Amniotic epithelial cell (primary cell): ENCODE measurements at places on chromosomes 5 and 9.
A peak's percentile ranks its signal among the peaks of the same experiment; 100 is the strongest.

GRCh38 chr5:129079496-129079895, 15.1 kb upstream of the ISOC1 start:
- no peak for DNase-seq

DNA sequence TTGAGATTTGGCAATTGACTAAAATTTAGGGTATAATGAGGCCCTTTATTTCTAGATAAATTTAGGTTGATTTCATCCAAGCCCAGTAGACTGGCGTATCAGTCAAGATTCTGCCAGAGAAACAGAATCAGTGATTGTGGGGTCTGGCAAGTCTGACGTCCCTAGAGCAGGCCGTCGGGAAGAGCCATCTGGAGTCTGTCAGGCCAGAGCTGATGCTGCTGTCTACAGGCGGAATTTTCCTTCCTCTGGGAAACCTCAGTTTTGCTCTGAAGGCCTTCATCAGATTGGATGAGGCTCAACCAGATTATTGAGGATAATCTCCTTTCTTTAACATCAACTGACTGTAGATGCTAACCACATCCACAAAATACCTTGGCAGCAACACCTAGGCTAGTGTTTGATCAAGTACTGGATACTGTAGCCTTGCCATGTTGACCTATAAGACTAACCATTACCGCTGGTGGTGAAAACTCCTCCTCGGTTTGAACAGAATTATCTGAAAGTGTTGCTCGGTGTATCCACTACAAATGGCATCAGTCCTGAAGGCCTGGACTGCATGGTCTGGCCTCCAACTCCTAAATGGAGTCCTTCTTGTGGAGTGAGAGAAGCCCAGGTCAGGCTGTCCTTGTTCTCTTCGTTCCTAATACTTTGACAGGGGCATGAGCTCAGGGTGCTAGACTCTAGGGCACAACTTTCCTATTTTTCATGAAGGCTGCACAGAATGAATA, 83.2 kb upstream of the ANKH start:
- DNase-seq: peak; percentile 42

GRCh38 chr5:1048861-1049838, 40.5 kb downstream of the NKD2 start:
- DNase-seq: no peak

DNA sequence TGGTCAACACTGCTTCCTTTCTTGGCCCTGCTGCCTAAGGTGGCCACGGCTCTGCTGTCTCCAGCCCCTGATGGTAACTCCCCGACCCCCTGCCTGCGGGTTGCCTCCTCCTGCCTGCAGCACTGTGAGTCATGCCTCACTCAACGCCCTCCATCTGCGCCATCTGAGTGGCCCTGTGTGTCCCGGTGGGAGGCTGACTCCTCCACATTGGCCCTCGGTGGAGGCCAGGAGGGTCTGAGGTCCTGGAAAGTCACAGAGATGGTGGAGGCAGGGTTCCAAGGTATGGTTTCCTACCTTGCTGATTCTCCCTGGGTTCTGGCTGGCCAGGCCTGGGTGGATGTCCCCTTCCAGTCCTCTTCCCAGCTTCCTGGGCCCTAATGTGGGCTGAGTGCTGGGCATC, 64.5 kb upstream of the ADAMTS2 start:
- no peak for DNase-seq

DNA sequence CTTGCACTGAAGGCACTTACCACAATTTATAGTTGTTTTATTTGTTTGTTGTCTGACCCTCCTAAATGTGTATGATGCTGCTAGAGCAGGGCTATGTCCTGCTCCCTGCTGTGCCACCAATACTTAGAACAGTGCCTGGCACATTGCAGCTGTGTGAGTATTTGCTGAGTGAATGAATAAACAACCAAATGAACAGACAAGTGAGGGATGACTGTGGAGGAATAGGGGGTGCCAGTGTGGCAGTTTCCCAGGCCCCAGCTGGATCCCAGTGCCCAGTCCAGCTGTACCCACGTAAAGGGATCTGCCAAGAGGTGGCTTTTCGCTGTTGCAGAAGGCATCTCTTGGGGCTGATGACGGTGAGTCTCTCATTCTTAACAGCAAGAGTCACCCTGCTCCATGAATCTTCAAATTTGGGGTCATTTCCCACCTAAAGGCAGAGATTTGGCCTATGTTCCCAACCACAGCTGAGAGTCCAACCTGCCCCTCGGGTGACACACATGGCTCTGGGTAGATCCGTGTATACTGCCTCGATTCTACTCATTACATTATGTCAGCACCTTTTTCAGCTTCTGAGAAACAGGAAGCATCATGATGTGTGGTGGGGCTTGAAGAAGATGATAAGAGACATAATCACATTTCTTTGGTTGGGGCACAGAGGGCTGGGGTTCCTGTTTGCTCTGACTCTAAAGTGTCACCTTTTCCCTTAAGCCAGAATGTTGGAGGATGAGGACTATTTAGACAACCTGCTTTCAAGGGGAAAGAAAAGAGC, 14.3 kb downstream of the IL5 start:
- no peak for DNase-seq

DNA sequence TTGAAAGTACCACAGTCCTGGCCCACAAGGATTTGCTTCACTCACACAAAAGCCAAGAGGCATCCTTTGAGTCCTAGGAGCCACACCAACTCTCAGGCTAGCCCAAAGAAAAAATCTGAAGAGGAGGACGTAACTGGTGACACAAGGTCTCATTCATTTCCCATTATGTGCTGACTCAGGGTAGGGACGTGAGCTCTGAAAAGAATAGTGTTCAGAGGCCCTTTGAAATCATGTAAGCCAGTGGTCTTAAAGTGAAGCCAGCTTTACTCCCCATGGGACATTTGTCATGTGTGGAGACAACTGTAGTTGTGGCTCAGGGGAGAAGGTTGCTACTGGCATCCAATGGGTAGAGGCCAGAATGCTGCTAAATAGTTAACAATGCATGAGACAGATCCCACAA, 332.4 kb downstream of the KCTD16 start:
- DNase-seq: no peak

- no peak for DNase-seq
These were observed 928 bp upstream of the SELENOP start for GRCh38 chr5:42812620-42813019.

GRCh38 chr5:96478983-96479382, 45.9 kb upstream of the PCSK1 start:
- no peak for DNase-seq

DNA sequence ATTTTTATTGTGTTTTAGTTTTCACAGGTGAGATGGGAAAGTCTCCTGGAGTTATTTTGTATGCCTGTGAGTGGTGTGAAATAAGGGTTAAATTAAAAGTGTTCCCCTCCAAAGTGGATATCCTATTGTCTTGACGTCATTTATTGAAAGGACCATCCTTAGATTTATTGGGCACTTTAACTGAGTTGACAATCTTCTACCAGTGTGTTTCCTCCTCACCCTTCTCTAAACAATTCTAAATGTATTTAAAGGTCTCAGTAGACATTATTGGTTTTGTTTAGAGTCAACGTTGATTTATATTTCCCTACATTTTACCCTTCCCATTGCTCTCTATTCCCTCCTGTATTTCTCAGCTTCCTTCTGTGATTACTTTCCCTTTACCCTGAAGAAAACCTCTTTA, 40.8 kb downstream of the PRRC1 start:
- no peak for DNase-seq

- DNase-seq: peak; percentile 2
These were observed 114.1 kb upstream of the RIOK2 start for GRCh38 chr5:97297063-97297703.

GRCh38 chr5:42974536-42974935, 65.6 kb downstream of the ANXA2R start:
- DNase-seq: peak; percentile 75

DNA sequence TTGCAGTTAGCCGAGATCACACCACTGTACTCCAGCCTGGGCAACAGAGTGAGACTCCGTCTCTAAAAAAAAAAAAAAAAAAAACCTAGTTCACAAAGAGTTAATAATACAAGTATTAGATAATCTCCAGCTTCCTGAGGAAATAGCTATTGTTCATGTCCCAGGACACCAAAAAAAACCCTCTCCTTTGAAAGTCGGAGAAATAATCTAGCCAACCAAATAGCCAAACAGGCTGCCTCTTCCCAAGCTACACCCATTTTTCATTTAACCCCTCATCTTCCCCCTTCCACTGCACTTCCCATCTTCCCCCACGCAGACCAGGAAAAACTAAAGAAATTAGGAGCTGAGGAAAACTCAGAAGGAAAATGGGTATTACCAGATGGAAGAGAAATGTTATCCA, 23.6 kb downstream of the CNOT8 start:
- DNase-seq: no peak

DNA sequence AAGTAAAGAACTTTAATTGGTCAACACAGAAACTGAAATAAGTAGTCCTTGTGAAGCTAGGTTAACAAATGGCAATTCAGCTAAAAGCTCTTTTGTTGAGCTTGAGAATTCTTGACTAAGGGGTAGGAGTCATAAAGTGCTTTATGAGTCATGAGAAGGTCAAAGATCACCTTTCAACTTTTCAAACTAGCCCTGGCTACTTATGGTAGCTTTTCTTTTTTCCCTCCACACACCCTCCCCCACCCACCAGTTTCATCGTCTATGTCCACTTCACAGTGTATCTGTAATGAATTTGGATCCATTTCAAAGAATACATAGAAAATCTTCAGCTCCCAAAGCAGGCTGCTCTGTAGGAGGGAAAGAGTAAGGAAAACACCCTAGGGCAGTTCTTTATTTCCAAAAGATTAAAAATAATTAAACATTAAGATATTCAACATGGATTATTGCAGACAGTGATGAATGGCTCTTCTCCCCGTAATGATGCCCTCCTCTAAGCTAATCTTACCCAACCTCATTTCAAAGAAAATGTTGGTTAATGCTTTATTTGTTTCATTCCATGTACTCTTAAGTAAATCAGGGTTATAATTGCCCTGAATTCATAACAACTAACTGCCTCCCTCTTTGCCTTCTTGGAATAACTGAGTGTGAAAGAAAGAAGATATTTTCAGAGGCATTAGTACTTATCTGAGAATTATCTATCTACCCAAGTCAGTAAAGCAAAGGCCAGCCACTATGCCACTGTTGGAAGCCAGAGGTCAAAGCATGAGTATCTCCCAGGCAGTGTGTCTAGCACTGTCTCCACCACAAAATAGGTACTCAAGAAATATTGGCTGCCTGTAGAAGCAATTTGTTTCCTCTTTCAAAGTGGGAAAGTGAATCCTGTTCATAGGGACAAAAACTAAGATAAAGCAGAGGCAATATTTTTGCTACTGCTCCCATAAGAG, 290.6 kb downstream of the PIK3R1 start:
- DNase-seq: peak; percentile 42

DNA sequence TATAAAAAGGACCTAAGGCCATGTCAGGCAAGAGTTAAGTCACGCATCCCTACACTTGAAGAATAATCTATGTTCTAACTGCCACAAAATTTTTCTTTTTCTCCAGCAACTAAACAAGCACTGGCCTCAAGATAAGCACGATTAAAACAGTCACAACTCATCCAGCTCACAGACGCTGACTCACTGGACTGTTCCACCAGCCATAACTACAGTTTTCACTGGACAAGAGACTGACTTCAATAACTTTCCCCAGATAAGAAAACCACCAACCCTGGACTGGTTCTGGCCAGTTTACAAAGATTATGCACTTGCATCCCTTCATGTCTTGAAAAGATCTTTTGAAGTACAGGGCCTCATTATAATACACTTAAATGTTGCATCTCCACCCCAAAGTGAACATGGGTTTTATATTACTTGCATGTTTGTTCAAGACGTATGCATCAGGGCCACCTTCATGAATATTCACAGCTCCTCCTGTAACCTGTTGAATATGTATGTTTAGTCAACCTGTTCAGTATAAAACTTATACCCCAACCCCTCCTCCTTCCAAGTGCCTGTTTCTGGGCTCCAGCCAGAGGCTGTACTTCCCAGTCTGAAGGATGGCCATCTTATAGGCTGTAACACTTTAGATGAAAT, 129.3 kb upstream of the EPB41L4A start:
- peak; percentile 98 for DNase-seq

DNA sequence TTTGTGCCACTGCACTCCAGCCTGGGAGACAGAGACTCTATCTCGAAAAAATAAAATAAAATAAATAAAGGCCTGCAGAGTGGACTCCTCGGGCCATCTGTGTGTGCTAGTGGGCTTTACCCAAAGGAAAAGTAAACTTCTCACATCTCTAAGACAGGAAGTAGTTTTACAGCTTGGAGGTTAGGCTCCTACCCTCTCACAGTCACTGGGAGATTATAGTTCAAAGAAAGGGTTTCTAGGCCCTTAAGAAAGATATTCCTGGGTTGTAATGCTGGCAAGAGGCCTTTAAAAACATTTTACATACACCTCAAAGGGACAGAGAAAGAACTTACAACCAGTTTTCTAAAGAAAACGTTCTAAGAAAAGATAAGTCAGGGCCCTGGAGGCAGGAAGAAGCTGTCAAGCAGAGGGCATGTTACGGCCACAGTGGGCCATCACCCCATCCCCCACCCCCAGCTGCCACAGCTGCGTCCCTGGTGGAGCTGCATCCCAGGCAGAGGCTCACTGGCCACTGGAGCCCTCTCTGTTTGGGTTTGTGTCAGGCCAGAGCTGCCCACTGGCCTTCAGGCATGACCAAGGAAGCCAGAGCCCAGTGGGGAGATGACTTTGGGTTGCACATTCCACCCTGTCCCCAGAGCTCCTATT, 78.1 kb upstream of the CDK20 start:
- no peak for DNase-seq

- DNase-seq: no peak
These were observed 566.1 kb downstream of the PDE4D start for GRCh38 chr5:59327191-59327980.

DNA sequence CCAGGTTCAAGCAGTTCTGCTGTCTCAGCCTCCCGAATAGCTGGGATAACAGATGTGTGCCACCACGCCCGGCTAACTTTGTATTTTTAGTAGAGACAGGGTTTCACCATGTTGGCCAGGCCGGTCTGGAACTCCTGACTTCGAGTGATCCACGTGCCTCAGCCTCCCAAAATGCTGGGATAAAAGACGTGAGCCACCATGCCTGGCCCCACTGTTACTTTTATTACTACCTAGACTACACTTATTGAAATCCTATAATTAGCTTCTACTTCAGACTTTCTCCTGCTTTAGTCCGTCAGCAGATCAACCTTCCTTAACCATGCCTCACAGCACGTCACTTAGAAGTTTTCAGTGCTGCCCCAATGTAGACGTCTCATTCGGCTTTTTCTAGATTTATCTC, 8.2 kb downstream of the ZBTB43 start:
- no peak for DNase-seq

GRCh38 chr9:8468045-8468637, 668.6 kb upstream of the DMAC1 start:
- DNase-seq: no peak

DNA sequence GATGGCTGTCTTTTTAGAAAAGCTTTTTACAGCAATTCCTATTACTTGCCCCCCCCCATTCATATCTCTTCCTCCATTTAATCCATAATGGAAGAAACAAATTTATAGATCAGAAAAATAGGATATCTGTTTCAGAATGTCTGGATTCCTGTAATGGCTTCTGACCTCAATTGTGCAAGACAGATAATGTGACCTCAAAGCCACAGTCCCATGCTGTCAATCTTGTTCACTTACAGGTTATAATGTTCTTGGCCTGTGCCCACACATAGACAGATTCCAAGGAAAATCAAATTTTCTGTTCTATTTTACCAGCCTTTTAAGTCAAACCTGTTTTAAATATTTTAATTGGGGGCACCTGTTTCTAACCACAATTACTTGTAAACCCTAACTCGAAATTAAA, 143.4 kb downstream of the ENTREP1 start:
- DNase-seq: no peak
